Stimulated activated CD4-positive, alpha-beta T cell treated with anti-CD3 and anti-CD28 coated beads, Interleukin-15, amount 100 ng/mL, for 24 hours (primary cell): ENCODE measurements at places on chromosomes 7 and 10.

DNA sequence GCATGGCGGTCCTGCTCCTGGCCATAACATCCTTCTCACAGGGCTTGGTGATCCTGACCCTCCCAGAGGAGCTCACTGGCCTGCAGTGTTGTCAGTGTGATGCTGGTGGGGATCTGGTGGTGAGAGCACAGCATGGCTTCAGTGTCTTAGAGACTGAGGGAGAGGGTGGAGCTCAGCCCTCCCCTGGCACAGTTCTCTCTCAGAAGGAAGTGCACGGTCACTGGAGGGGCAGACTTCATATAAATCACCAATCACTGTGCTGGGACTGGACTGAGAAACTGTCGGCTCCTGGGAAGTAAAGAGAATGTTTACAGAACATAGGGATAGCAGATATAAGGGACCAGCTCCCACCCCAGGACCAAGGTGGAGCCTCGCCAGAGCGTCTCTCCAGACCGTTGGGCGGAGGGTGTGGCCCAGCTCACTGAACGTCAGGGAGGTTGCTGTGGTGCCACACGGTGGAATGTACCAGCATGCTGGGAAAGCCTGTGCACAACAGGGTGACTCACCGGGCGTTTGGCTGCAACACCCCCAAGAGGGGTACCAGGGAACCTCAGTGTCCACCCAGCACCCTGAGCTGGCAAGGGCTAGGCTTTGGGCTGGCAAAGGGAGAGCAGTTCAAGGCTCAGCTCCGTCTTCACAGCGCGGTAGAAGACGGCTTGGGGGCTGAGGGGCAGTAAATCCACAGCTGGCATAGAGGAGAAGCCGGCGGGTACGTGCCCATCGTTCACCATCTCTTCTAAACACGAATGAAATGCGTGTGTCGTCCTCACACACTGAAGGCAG lies 8.8 kb upstream of the GET4 start:
- DNase-seq = no peak

DNA sequence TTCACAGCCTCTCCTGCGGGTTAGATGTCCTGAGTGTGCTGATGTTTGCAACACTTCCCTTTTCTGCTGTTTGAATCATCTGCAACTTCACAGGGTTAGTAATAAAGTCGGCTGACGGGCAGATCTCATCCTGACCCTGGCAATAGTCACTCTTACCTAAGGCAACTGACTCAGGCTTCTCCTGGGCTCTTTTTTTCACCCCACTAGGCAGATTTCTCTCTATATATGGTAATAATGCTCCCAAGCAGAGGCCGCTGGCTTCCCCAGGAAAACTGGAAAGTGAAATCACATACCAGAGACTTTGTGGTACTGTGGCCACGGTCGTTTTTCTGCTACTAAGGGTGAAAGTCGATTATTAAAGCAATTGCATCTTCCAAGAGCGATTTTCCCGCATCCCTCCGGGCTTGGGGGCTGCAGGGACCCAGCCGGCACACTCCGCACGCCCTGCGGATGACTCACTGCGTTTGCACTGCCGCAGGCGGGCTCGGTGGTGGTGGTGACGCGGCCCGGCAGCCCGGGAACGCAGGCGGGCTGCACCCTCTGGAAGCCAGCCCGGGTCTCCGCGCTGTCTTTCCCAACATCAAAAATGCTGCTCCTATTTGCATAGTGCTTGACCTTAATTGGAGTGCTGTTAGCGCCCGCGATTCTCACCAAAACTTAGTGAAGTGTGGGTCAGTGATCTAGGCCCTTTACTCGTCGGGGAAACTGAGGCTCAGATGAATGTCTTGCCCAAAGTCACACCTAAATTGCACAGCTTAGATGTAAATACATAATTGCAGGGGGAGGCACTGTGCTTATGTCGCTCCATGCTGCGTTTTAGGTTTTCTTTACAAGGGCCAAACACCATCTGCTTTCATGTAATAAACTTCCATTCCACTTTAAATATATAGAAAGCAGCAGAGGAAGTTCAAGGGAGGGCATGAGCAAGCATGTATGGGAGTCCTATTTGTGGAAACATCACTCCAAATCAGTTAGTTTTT lies 47.6 kb upstream of the ITGB1 start:
- DNase-seq = peak; percentile 68

- no peak for DNase-seq
Measured at GRCh38 chr10:24651923-24652322, 71.8 kb downstream of the ARHGAP21 start.

- no peak for DNase-seq
Measured at GRCh38 chr10:61847640-61848039, 53.9 kb upstream of the ARID5B start.

DNA sequence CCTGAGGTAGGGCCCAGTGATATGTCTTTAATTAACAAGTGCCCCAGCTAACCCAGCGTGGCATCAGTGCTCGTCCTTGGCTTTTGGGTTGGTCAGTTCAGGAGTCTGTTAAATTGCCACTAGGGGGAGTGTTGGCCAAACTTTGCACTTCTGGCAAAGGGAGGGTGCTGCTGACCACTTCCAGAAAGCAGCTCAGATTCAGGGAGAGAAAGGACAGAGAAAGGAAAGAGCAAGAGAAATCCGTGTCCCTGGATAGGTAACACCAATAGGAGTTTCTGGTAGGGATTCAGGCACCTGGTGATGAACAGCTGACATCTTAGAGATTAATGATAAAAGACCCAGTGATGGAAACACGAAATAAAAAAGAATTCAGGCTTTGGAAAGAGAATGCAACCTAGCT lies 243.1 kb upstream of the AOAH start:
- no peak for DNase-seq

GRCh38 chr10:10564081-10564794 lies 453.4 kb upstream of the CELF2 start:
- DNase-seq = no peak

DNA sequence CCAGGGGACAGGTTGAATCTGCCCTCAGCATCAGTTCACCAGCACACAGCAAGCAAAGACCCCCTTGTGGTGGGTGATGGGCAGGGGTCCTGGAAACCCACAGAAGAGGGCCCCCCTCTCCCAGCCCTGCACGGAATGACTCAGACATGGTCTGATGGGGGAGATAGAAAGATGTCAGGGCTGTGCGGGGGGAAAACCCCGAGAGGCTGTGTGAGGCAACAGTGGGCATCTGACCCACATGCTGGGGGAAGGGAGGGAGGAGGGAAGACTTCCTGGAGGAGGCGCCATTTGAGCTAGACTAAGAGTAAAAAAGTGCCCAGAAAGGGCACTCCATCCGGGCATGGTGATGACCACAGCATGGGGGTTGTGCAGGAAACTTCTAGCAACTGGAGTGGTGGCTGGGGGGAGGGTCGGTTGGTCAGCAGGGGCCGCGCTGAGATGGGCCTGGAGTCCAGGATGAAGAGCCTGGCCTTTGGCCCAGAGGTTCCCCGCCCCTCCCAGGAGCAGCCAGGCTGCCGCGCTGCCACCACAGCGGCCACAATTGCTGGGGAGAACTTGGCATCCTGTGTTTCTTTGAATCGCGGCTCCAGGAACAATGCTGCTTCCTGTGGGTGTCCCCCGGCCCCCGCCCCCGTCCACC lies 2.5 kb downstream of the LFNG start:
- peak; percentile 85 for DNase-seq

DNA sequence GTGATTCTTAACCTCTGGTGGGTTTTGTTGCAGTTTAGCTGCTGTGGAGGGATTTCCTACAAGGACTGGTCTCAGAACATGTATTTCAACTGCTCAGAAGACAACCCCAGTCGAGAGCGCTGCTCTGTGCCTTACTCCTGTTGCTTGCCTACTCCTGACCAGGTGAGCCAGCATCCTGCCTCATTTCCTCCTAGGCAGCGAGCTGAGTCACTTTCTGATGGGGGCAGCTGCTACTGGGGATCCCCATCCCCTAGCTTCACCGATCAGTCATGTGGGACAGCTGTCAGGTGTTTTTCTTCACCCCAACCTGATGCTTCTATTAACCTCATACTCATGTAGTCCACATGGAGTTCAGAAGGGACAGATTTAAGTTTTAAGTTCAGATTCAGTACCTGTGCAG lies 21.7 kb upstream of the SMO start:
- DNase-seq = no peak

GRCh38 chr7:22288202-22288601 lies 68.8 kb downstream of the RAPGEF5 start:
- DNase-seq = no peak

DNA sequence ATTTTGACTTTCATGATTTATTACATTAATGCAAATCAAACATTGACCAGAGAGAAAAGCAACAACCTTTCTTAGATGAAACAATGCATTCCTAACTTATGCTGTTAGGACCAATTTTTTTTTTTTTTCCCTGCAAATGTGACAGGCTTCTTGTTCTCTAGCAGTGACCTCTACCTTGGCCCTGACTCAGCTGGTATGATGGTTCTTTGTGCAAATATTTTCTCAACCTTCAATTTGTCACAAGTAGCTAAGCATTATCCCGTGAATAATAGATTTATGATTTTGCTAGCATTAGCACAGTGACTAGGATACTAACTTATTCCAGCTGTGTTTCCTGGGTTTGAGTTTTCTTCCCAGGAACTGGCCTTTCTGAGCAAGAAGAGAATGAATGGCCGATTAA lies 64.9 kb downstream of the PPP1R9A start:
- DNase-seq = no peak

DNA sequence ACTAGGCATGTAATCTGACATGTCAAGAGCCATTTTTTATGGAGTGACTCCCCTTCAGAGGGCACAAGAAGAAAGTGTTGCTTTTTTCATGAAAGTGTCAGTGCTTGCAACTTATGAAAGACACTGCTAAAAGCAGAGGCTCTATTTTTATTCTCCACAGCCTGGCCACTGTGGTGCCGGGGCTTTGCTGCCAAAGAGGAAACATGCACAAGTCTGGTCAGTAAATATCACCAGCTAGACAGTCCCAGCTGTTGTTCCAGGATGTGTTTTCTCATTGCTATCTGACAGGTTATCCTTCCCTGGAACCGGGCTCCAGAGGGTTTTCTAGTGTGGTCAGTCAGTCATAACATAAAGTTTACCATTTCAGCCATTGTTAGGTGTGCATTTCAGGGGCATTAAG lies 180.7 kb upstream of the PITRM1 start:
- DNase-seq = no peak

GRCh38 chr7:115799430-115799829 lies 231.1 kb downstream of the TFEC start:
- no peak for DNase-seq

DNA sequence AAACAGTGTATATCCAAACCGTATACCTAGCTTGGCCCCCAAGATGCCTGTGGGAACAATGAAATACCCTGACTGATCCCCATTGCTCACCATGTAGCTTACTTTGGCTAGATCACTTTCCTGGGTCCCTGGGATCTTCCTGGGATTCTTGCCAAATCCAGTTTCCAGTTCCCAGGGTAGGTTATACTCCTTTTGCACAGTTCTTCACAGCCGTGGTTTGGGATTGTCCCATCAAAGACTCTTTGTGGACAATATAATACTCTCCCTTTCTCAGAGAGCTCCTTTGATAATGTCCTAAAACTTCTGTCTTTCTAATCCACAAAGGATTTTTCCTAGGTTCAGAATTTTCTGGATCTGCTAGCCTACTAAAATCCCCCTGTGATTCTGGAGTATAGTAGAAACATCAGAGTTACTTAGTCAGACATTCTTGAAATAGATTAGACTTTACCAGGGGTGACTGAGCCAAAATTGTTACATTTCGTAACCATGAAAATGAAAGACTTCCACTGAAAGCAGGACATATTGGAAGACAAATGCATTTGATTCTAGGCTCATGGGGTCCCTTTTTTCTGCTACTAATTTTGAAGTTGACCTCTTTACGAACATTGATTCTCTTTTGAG lies 388.3 kb upstream of the ETV1 start:
- no peak for DNase-seq

DNA sequence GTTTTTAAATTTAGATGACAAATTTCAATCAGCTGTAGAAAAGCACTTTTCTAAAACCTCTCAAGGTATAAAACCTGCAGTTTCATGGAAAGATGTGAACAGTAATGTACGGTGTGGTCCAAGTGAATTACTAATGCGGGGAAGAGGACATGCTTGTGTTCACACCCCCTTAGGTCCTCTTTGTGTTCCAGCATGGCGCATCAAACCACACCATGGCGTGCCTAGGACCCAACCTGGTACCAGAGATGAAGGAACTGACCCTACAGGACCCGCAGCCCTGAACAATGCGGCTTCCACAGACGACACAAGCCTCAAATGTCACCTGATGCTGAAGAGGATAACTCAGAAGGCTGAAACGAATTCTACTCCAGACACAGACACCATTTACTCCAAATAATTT lies 81.3 kb upstream of the GPR22 start:
- DNase-seq = no peak

GRCh38 chr7:41491883-41492471 lies 210.9 kb downstream of the INHBA start:
- no peak for DNase-seq

- peak; percentile 35 for DNase-seq
Measured at GRCh38 chr7:142478479-142479220, 220.8 kb upstream of the PRSS58 start.

GRCh38 chr10:70847659-70848360 lies 32.1 kb downstream of the SGPL1 start:
- DNase-seq = no peak

GRCh38 chr7:69411466-69411865 lies 186.8 kb upstream of the AUTS2 start:
- no peak for DNase-seq

GRCh38 chr7:119105381-119105780 lies 880.9 kb downstream of the ANKRD7 start:
- no peak for DNase-seq

DNA sequence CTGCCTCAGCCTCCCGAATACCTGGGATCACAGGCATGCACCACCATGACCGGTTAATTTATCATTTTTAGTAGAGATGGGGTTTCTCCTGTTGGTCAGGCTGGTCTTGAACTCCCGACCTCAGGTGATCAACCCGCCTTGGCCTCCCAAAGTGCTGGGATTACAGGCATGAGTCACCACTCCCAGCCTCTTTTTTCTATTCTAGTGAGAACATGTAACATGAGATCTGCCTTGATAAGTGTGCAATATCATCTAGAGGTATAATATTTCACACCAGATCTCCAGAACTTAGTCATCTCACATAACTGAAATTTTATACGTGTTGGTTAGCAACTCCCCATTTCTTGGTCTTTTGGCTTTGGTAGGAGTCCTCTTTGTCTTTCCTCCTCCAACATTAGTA lies 656.9 kb downstream of the CNTNAP2 start:
- DNase-seq = no peak

DNA sequence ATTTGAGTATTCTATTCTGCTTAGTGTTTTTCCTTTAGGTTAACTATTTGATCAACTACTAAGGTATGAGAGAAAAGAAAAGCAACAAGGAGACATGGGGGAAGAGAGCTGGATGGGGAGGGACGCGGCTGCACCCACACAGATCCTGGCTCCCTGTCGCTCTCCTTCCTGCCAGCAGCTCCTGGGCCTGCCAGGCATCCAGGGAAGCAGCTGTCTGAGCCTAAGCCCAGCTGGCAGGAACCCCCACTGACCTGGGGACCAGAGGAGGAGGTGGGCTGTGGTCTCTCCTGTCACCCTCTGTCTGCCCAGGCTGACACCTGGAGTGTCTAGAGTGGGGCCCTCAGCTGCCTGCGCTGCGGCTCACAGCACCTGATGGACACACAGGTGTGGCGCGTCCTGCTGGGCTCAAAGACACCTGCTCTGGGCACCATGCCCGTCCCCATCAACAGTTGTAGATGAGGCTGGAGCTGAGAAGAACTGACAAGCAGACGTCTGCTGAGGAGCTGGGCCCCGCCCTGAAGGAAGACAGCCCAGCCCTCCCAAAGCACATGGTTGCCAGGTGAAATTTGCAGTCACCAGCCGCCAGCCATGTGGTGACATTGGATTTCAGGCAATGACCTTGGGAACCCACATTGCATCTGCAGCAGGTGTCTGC lies 207.9 kb downstream of the PLXNA4 start:
- DNase-seq = no peak
